NCI-H2081 (cell line): ENCODE measurements at places on chromosomes 2 and 18.

GRCh38 chr2:72819501-72819900 is 6.3 kb downstream of the EXOC6B start:
- no peak for DNase-seq

DNA sequence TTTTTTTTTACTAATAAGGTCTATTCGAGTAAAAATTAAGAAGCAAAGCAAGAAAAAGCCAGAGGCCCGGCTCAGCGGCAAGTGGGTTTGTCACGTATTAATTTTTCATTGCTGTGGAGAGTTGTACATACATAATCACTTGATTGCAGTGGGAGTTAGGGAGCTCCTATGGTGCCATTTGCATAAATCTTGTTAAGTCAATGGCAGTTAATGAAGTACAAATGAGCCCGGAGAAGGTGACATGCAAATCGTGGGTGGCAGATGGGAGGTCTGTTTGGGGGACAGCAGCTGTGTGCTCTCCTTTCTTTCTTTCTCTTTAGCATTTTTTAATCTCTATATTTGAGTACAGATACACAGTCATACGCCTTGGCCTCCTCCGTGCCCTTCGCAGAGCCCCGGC is 317.0 kb downstream of the AGAP1 start:
- DNase-seq, result no peak

DNA sequence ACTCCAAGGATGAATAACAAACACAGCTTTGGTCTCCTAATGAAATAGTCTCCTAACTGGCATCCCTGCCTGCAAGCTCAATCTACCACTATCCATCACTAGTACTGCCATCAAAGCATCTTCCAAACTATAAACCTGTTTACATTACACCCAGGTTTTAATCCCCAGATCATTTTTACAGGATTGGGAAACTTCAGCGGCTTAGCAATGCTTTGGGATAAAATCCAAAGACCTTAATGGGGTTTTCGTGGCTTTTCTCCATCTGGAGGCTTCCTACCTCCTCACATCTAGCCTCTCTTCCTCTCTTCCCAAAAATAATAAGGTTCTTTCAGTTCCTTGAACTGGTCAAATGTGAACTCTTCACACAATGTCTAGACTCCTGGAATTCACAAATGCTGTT is 92.2 kb upstream of the SETBP1 start:
- no peak for DNase-seq

DNA sequence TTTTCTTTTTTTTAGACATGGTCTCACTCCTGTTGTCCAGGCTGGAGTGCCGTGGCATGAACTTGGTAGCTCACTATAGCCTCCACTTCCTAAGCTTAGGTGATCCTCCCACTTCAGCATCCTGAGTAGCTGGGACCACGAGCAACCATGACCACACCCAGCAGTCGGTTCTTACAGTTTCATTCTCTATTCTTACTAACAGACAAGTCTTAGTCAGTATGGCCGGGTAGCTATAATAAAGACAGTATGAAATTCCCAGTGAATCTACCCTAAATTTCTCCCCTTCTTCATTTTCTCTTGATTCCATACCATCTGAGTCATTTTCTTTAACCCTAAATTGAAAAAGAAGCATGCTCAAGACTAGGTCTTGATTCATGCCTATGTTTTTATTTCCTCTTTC is 775.3 kb upstream of the NRXN1 start:
- DNase-seq, result no peak

DNA sequence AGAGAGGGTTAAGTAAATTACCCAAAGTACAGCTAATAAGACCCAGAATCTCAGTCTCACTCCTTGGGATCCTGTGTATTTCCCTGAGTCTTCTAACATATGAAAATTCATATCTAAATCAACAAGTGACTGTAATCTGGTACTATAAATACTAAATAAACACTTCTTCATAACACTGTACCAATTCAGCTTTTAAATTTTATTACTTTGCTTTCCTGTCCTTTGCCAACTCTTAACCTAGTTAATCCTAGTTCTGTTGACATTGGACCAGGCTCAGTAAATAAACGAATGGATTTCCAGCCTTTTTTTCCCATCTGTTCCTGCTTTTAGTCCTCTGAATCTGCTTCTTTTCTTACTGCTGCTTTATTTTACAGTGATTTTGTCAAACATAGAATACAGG is 13.8 kb downstream of the MRPL35 start:
- DNase-seq, result peak; percentile 27

DNA sequence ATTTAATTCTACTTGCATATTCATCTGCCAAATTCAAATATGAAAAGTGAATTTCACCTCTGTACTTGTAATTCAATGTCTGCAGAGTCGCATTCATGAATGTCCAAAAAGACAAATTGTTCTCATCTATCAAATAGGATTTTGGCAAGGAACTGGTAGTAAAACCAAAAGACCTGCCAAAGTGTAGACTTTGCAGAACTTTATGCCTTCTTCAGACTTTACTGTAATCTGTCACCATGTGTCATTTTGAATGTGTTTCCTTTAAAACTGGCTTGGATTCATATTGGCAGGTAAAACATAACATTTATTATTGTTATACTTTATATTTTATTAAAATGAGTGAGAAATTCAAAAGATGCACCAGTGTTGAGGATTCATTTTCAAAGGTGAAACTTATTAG is 701.9 kb upstream of the LINC00305 start:
- DNase-seq, result no peak

GRCh38 chr2:38159597-38159996 is 83.6 kb upstream of the CYP1B1 start:
- no peak for DNase-seq

- no peak for DNase-seq
Measured at GRCh38 chr2:42342061-42342794, 18.8 kb downstream of the COX7A2L start.

DNA sequence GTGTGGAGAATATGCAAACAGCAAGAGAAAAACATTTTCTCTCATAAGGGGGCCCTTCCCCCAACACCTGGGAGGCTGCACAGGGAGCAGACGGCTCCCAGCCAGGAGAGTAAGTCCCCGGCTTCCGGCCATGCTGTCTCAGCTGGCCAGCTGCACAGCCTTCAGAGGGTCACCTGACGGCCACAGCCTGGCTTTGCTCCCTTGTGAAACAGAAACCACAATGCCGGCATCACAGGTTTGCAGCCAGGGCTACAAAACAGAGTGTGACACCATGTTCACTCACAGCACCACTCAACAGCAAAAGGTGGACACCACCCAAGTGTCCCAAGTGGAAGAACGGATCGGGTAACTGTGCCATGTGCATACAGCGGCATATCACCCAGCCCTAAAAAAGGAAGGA is 86.9 kb upstream of the GPC1 start:
- no peak for DNase-seq

- DNase-seq, result no peak
Measured at GRCh38 chr2:181675254-181675653, 5.1 kb downstream of the NEUROD1 start.

GRCh38 chr2:132979339-132980093 is 309.5 kb upstream of the LYPD1 start:
- DNase-seq, result no peak

GRCh38 chr18:28650860-28651259 is 473.9 kb upstream of the CDH2 start:
- DNase-seq, result no peak

- no peak for DNase-seq
Measured at GRCh38 chr18:40962784-40963183, 992.2 kb upstream of the PIK3C3 start.

DNA sequence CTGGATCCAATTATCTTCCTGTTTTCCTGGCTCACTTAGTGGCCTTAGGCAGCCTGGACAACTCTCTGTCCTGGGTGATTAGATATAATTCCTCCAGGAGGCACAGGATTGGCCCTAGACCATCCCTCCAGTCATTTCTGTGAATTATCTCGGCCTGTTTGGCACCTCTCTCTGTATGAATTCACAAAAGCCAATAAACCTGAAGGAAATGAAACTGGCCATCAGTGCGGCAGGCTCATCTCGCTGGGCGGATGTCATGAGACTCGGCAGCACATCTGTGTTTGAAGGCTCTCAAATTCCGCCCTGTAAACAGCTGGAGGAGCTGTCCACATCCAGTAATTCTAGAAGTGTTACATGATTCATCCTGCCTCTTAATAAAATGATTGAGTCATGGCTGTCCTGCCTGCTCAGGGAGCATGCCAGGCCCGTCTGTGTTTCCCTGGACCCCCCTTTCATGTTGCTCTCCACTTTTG is 38.6 kb downstream of the ACOXL start:
- peak; percentile 53 for DNase-seq

- DNase-seq, result no peak
Measured at GRCh38 chr2:192500550-192501200, 305.9 kb upstream of the TMEFF2 start.

- no peak for DNase-seq
Measured at GRCh38 chr18:9608728-9609127, 5.6 kb downstream of the PPP4R1 start.

GRCh38 chr2:240464514-240465241 is 29.2 kb downstream of the GPC1 start:
- DNase-seq, result no peak
